ENCODE measurements at places on chromosomes 11 and 22. TPM values are rescaled to one million over a fixed set of nuclear protein-coding genes. Genes with fewer than 3 reads are reported as not detected.

CAVIN3 gene
- 17.2 TPM for total RNA-seq

DCDC1 gene
- total RNA-seq: not detected

SLC35F2 gene
- 38.0 TPM for total RNA-seq

GRCh38 chr11:30346068-30346688 is 23.3 kb downstream of the ARL14EP start:
- DNase-seq: no peak

GRCh38 chr11:70116386-70117065 is 38.4 kb downstream of the ANO1 start:
- no peak for DNase-seq

DNA sequence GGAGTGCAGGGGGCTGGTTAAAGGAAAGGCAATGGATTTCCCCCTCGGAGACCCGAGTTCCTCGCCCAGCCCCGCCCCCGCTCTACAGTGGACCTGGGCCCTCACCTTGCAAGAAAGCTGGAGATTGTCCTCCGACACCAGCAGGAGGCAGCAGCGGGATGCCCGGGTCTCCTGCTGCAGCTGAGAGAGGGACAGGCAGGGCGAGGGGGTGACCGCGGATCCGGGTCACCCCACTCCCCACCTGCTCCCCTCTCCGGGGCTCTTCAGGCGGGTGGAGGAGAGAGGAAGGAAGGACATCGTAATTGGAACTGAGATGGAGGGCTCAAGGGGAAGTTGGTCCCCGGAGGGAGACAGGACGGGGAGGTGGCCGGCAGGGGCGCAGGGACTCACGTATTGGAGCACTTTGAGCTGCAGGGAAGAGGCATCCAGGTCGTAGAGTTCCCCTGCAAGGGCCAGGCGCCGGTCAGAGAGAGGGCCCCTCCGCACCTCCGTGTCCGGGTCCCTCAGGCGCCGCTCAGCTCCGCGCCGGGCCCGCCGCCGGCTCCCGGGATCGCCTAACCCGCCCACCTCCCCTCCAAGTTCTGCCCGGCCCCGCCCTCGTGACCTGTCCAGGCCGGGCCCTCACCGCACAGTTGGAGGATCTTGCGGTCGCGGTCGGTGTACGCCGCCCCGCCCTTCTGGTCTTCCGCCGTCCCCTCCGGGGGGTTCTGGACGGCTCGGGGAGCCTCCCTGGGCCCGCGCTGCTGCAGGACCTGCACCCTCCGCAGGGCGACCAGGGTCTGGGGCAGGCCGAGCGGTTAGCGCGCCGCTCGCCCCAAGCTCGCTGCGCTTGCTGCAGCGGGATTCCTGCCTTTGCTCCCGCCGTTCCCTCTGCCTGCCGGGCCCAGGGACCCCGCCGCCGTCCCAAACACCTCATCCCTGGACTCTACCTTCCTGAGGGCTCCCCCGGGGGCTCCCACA is 84.1 kb downstream of the PDE2A start:
- peak; percentile 34 for DNase-seq

GRCh38 chr22:36423461-36424404 is 36.0 kb upstream of the MYH9 start:
- DNase-seq: no peak

GRCh38 chr11:33598426-33599069 is 102.1 kb downstream of the C11orf91 start:
- DNase-seq: no peak

- DNase-seq: no peak
Measured at GRCh38 chr11:75369560-75370255, 18.2 kb upstream of the ARRB1 start.

- no peak for DNase-seq
Measured at GRCh38 chr11:115330684-115331482, 173.3 kb downstream of the CADM1 start.

GRCh38 chr11:33437529-33437928 is 180.3 kb downstream of the HIPK3 start:
- DNase-seq: no peak

- no peak for DNase-seq
Measured at GRCh38 chr11:11090495-11090894, 232.6 kb upstream of the ZBED5 start.

DNA sequence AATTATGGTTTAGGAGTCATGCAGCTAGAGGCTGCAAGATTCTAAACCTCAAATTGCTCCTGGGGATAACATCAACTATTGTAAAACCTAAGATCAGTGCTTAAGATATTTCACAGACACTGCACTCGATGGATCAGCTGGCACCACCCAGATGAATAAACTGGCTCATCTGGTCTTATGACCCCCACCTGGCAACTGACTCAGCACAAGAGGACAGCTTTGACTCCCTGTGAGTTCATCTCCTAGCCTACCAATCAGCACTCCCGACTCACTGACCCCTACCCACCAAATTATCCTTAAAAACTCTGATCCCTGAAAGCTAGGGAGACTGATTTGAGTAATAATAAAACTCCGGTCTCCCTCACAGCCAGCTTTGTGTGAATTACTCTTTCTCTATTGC is 782 bp upstream of the TTC12 start:
- no peak for DNase-seq

GRCh38 chr22:49992921-49993648 is 19.5 kb downstream of the IL17REL start:
- DNase-seq: peak; percentile 48

- DNase-seq: no peak
Measured at GRCh38 chr11:115051938-115052590, 373.7 kb downstream of the NXPE2 start.

- no peak for DNase-seq
Measured at GRCh38 chr11:2891326-2892214, 6.0 kb upstream of the CDKN1C start.
